ENCODE measurements at places on chromosomes 5 and 9.

DNA sequence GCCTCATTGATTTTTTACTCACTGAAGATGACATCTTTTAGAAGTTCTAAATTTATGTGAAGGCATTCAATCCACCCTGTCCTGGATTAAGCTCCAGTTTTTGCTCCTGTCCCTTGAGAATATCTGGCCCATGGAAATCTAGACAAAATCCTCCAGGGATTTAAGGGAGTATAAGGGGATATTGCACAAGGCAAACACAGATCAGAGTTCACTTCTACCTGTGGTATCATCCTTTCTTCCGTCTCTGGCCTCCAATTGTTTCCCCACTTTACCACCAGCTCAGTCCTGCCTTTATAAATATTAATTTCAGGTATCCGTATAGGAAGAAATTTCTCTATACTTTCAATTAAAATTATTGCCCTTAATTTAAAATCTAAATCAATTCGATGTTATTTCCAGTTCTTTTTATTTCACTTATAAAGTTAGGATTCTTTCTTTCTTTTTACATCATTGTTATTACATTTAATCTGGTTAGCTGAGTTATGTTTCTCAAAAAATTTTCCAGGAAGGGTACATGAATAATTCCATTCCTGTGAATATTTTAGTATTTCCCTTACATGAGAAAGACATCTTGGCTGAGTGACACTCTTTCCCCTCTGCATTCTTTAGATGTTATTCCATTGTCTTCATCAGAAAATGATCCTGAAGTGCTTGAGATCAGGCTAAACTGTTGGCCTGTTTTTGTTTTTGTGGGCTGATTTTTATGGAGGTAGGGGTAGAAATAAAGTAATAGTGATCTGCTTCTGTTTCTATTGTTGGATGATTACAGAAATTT, 194.3 kb upstream of the MAP3K1 start:
- peak; percentile 39 for DNase-seq

DNA sequence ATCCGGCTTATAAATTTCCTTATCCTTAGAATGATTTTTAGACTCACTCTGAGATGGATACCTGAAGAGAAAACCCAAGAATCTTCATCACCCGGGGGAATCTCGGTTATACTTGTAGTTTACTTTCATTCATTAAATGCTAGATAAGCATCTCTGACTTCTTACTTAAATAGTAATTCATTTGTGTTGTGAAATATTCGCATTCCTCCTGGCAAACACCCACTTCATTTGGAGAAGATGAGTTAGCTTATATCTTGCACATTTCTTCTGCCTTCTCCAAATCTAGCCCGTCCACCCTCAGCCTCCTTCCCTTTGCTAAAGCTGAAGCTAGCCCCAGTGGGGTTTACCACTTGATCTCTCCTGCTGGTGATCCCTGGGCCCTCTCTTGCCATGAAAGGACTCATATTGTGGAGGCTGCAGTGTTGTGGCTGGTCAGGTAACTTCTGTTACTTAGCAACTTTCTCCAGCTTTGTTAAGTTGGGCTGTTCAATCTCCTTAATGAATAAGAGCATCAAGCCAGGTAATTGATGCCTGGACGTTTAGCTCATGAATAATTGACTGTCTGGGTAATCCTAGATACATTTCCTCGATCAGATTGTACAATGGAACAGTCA, 11.3 kb upstream of the POU4F3 start:
- DNase-seq: no peak

GRCh38 chr5:74212336-74212735, 428.2 kb downstream of the ENC1 start:
- DNase-seq: no peak

- DNase-seq: no peak
Measured at GRCh38 chr9:126604059-126605055, 9.4 kb upstream of the LMX1B start.

- no peak for DNase-seq
Measured at GRCh38 chr9:72858089-72858912, 94.6 kb downstream of the ALDH1A1 start.

- no peak for DNase-seq
Measured at GRCh38 chr9:18721267-18721994, 247.5 kb downstream of the ADAMTSL1 start.

DNA sequence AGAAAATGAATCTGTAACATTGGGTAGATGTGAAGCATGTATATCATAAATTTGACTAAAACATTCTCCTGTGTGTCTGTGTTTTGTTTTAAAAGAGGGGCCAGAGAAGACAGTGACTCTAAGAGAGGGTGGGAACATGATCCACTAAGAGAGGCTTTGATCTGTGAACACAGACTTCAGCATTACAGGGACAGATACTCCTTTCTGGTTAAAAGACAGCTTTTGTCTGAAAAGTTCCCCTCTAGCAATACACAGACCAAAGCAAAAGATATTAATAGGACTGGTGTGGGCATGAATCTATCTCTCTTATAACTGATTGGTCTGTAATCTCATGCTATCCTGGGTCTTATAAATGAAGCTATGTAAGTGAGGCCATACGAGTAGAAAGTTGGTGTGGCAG, 150.9 kb downstream of the NUDT12 start:
- DNase-seq: no peak

GRCh38 chr9:136378170-136379002, 4.9 kb upstream of the CARD9 start:
- no peak for DNase-seq

DNA sequence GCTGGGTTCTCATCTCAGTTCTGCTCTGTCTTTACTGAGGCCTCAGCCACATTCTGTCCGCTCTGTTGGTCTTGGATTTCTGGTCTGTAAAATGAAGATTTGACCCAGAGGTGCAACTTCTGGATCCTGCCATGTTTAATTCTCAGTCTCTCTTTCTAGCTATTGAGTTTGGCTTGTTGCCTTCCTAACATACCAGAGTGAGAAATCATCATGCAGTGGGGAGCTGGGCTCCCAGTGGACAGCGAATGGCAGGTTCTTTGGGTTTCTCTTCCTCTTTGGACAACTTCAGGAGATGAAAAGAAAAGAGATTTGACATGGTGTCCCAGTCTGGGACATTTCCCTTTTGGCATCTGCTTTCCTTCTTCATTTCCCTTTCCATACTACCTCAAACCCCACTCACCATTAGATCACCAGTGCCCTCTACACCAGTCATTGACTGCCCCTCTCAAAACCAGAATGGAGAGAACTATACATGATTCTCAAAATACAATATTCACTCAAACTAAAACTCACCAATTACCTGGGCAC, 334.7 kb downstream of the ACTL7B start:
- peak; percentile 24 for DNase-seq

- no peak for DNase-seq
Measured at GRCh38 chr5:3933966-3934365, 338.3 kb downstream of the IRX1 start.

DNA sequence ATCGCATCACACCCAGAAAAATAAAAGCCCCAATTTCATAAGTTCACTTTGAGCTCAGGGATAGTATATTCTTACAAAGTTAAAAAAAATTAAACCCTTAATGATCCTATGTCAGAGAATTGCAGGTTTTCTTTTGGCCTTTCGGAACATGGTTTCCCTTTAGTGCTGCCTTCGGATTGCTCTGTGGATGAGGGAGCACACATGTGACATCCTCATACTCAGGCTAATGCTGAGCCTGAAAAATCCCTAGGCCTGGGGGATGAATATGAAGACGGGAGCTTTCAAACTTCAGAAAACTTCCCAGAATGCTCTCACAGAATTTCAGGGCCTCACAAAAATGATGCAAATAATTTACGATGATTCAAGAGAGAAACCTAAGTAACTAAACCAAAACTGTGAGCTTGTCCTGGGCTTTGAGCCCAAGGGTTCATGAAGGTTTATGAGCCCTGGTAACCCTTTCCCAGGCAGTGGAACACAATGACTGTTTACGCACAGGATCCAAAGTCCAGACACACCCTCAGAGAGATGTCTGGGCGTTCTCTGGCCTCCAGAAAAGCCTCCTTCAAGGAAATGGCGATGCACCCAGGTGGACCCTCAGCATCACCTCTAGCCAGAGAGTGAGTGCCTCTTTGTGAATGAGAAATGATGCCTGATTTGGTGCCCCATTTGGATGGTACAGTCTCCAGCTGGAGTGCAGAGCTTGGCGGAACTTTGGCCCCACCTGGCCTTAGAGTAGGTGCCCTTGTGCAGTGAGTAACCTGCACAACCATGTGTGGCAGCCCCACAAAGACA, 145.4 kb downstream of the ENTREP1 start:
- no peak for DNase-seq

- no peak for DNase-seq
Measured at GRCh38 chr9:106779796-106780195, 83.2 kb upstream of the ZNF462 start.
